ENCODE measurements at places on chromosomes 12 and 14. TPM values are rescaled to one million over a fixed set of nuclear protein-coding genes. Genes with fewer than 3 reads are reported as not detected.

- DNase-seq: no peak
These were observed 300.0 kb downstream of the AEBP2 start for GRCh38 chr12:19739195-19739776.

The CLEC7A gene
- 7.0 TPM for total RNA-seq

DNA sequence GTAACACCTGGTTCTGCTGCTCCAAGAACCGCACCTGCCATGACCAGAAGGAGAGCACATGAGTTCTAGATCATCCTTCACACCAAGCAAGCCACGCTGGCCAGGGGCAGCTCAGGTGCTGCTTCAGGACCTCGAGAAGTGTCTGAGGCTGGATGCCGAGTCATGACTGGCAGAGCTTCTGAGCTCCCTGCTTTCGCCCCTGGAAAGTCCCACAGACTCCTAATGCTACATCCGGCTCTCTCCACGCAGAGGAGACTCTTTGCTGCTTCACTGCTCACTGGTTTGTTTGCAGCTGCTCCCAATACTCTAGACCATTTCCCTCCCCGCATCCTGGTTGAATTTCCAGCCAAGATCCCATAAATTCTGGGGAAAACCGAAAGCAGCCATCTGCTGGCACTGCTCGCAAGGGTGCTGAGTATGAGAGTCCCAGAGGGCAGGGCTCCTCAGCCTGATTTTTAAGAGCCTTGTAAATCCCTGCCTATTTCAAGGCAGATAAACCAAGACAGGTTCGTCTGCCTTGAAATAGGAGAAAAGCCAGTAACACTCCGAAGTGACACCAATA lies 1.4 kb downstream of the KRT2 start:
- DNase-seq: no peak

DNA sequence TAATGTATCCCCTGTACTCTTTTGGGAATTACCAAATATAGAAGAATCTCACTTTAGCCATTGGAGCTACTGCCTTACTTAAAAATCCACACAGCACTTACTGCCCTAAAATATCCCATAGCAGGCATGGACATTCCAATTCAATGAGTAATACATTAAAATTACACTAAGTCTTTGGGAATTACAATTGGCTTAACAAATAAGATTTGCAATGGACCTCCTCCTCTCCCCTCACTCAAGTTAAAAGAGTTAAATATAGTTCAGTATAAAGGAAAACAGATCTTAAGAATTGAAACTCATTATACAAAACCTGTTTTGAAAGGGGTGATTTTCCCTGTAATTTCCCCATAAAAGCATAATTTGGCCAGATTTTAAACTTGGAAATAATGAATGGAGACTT lies 477.1 kb downstream of the SLC16A7 start:
- DNase-seq: no peak

The HOXC10 gene
- total RNA-seq: not detected

Data from liver (tissue), 10 donors.